ENCODE measurements at places on chromosomes 12 and 14.

DNA sequence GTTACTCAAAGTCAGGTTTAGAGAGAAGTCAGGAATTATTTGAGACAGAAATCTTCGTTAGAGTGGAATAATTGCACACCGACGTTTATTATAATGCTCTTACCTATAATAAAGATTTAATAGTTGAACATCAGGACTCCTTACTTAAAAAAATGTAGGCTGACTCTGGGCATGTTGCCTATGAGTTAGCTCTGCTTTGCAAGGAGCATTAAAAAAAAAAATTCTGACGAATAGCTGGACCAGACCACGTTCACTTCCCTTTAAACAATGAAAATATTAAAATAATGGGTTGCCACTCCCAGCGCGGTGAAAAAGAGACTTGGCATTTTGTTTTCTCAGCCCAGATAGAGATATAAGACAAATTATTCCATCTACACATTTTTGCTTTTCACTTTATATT is 574 bp upstream of the FANCM start:
- no peak for DNase-seq

GRCh38 chr12:41011939-41012338 is 176.2 kb upstream of the PDZRN4 start:
- DNase-seq = no peak

GRCh38 chr14:77007975-77008421 is 20.5 kb downstream of the IRF2BPL start:
- DNase-seq = peak; percentile 28

DNA sequence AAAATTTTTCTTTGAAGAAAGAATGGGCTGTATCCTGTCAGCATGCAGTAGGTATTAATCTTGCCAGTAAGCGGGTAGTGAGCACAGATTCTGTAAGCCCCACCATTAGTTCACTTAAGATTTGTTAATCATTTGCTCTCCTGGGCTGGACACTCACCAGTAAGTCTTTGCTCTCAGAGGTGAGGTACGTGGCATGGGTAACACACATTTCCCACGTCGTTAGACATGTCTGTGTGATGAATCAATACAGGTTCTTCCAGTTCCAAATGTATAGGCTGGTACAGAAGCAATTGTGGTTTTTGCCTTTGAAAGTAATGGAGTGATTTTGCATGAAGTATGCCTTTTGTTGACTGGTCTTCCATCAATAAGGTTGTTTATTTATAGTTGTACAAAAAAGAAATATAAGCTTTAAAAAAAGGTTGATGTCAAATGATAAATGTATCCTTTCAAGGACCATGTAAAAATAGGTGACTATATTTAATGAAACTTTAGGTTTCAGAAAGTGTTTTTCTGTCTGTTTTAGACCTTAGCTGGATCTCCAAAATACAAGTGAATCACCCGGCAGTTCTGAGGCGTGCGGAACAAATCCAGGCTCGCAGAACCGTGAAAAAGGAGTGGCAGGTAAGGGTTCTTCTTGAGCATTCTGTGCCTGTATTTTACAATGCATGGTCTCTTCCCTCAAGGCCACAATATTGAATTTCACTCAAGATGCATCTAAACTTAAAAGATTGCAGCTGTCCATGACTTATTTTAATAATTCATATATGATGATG is 45.5 kb downstream of the DERA start:
- DNase-seq = no peak

DNA sequence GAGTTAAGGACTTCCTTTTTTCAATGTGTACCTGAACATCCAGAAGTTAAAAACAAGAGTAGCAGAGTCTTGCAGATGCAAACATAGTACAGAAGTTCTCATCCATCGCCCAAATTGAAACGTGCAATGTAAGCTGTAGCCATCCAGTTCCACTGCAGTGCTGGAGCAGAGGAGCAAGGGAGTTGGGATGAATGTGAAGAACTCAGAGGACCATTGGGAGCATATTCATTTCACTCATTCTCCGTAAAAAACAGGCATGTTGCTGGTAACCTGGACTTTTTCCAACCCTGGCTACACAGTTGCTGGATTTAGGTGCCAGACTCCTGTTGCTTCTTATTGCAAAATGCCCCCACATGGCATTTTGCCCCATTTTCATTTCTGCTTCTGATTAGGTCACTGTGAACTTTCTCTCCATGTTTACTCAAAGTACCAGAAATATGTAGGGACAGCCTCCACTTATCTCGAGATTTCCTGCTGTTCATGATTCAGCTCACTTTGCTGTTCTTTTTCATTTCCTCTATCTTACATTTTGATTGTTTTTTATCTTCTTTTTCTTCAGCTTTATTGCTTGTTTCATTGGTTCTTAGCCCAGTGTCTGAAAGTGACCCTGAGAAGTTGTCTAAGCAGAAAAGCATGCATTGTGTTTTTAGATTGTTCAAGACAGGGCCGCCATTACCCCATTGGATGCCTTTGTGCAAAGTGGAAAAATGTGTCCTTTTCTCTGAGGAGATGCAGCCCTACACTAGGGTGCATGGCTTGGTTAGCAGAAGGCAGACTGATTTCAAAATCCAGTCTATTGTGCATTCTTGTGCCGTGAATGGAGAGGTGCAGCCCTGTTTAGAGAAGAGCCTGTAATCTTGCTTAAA is 109.0 kb upstream of the AMIGO2 start:
- DNase-seq = no peak

- DNase-seq = no peak
Observed at GRCh38 chr14:102500713-102501112, 8.9 kb downstream of the ANKRD9 start.

GRCh38 chr14:75875958-75876357 is 105.8 kb downstream of the TGFB3 start:
- no peak for DNase-seq

DNA sequence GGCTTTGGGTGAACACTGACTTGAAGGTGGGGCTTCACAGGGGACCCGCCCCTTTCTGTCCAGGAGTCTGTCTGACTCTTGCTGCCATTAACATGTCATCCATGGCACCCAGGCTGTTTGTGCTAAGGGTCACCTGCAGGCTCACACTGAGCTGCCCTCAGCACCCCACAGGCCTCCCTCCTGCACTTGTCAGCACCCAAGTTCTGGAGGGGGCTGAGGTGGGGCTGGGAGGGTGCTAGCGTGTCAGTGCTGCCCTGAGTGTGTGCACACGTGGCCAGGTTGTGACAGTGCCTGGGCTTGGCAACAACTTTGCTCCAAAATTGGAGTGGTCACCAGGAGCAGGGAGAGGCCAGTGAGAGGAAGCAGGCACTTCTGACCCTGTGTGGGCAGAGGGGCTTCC is 963.2 kb downstream of the TRHDE start:
- DNase-seq = no peak

- no peak for DNase-seq
Observed at GRCh38 chr12:116196752-116197718, 80.5 kb downstream of the MED13L start.

DNA sequence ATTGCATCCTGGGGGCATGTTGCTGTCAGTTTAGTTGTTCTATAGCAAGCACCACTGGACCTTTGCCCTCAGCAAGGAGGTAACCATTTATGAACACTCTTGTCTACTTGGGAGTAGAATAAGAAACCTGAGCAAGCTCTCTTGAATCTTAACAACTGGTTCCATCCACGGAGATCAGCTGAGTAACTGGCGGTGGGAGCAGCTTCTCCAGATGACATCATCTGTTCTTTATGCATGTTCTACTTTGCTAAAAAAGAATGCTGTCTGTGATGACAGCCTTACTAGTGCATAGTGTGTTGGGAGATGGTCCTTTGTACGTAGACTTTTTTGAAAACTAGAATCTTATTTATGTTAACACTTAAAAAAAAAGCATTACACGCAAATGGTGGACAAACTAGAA is 17.7 kb downstream of the SLC4A8 start:
- no peak for DNase-seq

Data from NCI-H1105 (cell line).